Endothelial cell of umbilical vein (primary cell): ENCODE measurements at places on chromosomes 4 and X. TPM values are rescaled to one million over a fixed set of nuclear protein-coding genes. Genes with fewer than 3 reads are reported as not detected.
A peak's percentile ranks its signal among the peaks of the same experiment; 100 is the strongest.

GRCh38 chrX:50697691-50698090 lies 116.3 kb downstream of the SHROOM4 start:
- no peaks in the 10 kb centered on the region for H3K27me3 ChIP-seq
- no peaks in the 10 kb centered on the region for H3K36me3 ChIP-seq
- peak overlapping the region; percentile 65 for H3K27ac ChIP-seq
- peak; percentile 75 for DNase-seq
- peaks cover 19% of the 10 kb centered on the region for H3K4me1 ChIP-seq
- H3K4me3 ChIP-seq, result no peak overlapping the region

Gene TMEM271
- not detected in 2 replicates for total RNA-seq

GRCh38 chr4:55729351-55730279 lies 90.0 kb upstream of the EXOC1L start:
- H3K27ac ChIP-seq, result no peak overlapping the region
- no peaks in the 10 kb centered on the region for H3K36me3 ChIP-seq
- DNase-seq, result no peak
- no peak overlapping the region for H3K4me3 ChIP-seq
- H3K27me3 ChIP-seq, result peaks cover 8% of the 10 kb centered on the region
- no peaks in the 10 kb centered on the region for H3K4me1 ChIP-seq

DNA sequence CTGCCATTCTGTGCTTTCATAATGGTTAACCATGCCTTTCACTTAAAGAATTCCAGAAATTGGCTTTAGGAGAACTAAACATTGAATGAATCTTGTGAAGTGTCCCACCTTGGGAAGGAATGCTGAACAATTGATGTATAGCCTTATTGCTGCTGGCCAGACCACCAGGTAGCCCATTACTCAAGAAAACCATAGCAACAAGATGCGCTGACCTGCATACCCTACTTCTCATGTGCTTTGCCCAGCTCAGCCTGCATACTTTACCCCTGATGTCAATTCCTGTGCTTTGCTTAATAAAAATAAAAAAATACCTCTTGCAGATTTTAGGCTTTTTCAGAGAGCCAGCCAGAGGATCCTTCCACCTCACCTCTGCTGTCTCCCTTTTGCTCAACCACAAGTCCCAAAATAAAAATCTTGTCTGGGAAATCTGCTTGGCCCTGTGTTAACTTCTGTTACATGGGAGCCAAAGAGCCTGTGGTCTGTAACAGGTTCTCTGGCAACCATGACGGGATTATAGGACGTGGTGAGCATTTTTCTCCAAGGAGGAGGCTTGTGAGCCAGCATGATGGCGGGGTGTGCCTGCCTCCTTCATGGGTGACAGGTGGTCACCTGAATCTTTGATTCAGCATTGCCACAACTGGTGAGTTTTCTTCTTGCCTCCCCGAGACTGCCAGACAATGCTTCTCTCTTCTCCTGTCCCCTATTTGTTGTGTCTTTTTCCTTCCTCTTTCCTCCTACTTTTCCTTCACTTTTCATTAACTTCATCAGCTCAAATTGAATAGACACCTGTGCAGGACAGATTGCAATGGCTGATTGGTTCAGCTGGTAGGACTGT lies 106.8 kb downstream of the ARSJ start:
- H3K36me3 ChIP-seq, result no peaks in the 10 kb centered on the region
- no peak for DNase-seq
- no peak overlapping the region for H3K4me3 ChIP-seq

DNA sequence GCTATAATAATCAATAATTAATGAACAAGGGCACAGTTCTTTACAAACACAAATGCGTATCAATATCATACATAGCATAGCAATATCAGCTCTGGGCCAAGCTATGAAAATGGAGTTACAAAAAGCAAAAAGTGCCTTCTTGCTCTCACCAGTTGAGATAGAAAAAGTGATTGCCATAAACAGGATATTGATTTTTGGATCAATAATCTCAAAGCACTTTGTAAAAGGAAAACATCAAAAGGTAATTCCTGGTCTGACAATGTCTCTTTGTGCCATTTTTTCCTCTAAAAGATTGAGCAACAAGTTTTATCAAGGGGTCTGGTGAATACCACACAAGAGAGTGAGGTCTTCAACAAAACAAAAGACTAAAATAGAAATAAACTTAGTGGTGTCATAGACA lies 42.4 kb downstream of the ABCB7 start:
- no peaks in the 10 kb centered on the region for H3K4me1 ChIP-seq
- no peaks in the 10 kb centered on the region for H3K27me3 ChIP-seq
- no peak overlapping the region for H3K4me3 ChIP-seq
- H3K27ac ChIP-seq, result no peak overlapping the region
- H3K36me3 ChIP-seq, result no peaks in the 10 kb centered on the region

- H3K27ac ChIP-seq, result no peak overlapping the region
- no peaks in the 10 kb centered on the region for H3K27me3 ChIP-seq
- DNase-seq, result no peak
- H3K4me1 ChIP-seq, result no peaks in the 10 kb centered on the region
- no peak overlapping the region for H3K4me3 ChIP-seq
Observed at GRCh38 chr4:71729856-71730255, 54.0 kb downstream of the GC start.

GRCh38 chr4:150598909-150599308 lies 17.0 kb downstream of the MAB21L2 start:
- no peaks in the 10 kb centered on the region for H3K36me3 ChIP-seq
- DNase-seq, result no peak
- H3K4me3 ChIP-seq, result no peak overlapping the region
- no peak overlapping the region for H3K27ac ChIP-seq
- no peaks in the 10 kb centered on the region for H3K4me1 ChIP-seq

GRCh38 chr4:42638993-42639392 lies 17.9 kb downstream of the ATP8A1 start:
- no peaks in the 10 kb centered on the region for H3K36me3 ChIP-seq
- H3K27ac ChIP-seq, result no peak overlapping the region
- H3K27me3 ChIP-seq, result peaks cover 2% of the 10 kb centered on the region
- DNase-seq, result no peak

Gene DMP1
- total RNA-seq, result not detected in 2 replicates

GRCh38 chrX:12228862-12229261 lies 90.6 kb downstream of the FRMPD4 start:
- H3K4me3 ChIP-seq, result no peak overlapping the region
- H3K4me1 ChIP-seq, result no peaks in the 10 kb centered on the region
- H3K36me3 ChIP-seq, result no peaks in the 10 kb centered on the region
- H3K27ac ChIP-seq, result no peak overlapping the region
- no peak for DNase-seq

Gene DNAAF6
- not detected in 2 replicates for total RNA-seq

DNA sequence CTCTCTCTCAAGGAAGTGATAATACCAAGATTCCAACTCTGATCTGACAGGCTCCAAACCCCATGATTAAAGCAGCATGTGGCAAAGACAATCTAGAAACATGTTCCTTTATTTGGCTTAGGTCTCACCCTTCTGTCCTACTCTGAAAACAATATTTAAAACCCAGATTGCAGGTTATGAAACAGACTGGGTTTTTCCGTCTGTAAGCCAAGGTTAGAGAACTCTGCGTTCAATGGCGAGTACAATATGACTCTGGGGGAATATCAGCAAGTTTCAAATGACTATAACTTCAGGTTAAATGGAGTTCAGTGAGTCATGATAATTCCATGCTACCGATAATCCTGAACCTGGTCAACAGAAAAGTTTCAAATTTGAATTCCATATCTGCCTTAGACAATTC lies 50.8 kb downstream of the ANAPC10 start:
- no peak overlapping the region for H3K27ac ChIP-seq
- H3K4me1 ChIP-seq, result no peaks in the 10 kb centered on the region
- no peak overlapping the region for H3K4me3 ChIP-seq

DNA sequence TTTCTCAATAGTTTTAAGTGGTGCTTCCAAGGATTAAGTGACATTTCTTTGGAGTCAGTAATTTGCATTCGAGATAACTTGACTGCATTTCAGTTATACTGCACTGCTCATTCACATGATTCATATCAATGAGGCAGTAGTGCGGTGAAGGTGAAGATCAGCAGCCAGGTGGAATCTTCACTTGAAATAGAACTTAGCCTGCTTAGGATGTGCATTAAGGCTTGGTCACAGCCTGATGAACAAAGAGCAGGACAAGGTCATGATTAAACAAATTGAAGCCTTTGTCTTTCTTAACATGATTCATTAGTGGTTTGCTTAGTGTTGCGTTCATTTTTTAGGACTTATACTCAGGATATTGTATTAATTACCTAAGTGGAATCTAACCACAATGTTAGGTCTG lies 212.1 kb upstream of the GALNTL6 start:
- no peak for DNase-seq
- no peaks in the 10 kb centered on the region for H3K36me3 ChIP-seq
- no peak overlapping the region for H3K27ac ChIP-seq
- H3K4me3 ChIP-seq, result no peak overlapping the region

DNA sequence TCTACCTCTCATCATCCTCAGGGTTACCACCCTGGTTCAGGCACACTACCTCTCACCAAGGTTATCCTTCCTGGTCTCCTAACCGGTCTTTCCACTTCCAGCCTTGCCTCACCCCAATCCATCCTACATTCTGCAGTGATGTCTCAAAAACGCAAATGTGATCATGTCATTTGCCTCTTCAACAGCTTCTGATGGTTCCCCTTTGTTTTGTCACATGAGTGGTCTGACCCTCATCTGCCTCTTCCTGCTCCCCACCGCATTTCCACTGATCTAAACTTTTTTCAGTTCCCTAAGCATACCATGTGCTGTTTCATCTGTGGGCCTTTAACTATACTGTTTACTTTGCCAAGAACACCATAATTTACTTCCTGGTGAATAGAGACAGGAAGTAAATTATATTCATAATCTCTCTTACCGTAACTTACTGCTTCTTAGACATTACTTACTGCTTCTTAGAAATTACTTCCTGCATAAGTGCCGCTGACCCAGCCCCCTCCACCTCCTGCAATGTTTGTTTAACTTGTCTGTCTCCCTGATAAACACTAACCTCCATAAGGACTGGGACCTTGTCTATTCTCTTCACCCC lies 27.1 kb upstream of the NSUN7 start:
- no peaks in the 10 kb centered on the region for H3K36me3 ChIP-seq
- H3K27ac ChIP-seq, result no peak overlapping the region
- no peak overlapping the region for H3K4me3 ChIP-seq
- peaks cover 8% of the 10 kb centered on the region for H3K4me1 ChIP-seq

Gene GLRB
- 5.7 and 6.2 TPM in 2 replicates for total RNA-seq

DNA sequence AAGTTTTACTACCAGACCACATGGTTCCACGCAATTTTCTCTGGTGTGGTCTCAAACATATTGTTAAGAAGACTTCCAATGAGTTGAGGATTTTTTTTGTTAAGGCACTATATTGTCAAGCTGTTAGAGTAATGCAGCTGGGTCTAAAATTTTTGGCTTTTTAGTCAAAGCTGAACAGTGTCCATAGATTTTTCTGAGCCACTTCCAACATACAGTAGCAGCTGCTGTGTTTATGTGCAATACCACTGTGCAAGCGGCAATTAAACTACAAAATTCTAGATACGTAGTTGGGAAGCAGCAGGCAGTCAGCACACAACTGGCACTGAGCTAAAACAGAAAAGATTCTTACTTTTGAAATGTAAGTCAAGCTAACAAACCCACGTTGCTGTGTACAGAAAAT lies 1551.1 kb upstream of the AGA start:
- no peak overlapping the region for H3K4me3 ChIP-seq
- no peaks in the 10 kb centered on the region for H3K4me1 ChIP-seq
- no peak overlapping the region for H3K27ac ChIP-seq
- no peaks in the 10 kb centered on the region for H3K27me3 ChIP-seq
- DNase-seq, result no peak

Gene TXK
- 0.58 and 0.97 TPM in 2 replicates for total RNA-seq

Gene SORCS2
- 0.14 TPM in 1 of 2 replicates, not detected in the other for total RNA-seq

Gene STEEP1
- 21.0 and 23.1 TPM in 2 replicates for total RNA-seq

DNA sequence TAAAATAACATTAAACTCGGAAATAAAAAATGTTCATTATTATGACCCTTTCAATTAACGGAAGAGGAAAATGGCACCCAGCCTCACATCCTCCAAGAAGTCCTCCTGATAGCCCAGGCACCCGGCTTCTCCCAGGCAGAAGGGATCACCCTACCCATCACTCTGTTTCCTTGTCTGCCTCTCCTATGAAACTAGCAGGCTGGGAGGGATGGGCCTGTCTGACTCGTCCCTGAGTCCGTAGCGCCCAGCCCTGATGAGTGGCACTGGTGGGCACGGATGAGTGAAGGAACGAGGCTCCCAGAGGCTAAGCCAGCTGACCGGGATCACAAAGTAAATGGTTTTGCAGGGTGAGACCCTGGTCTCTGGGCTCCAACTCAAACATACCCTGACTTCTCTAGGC lies 28.6 kb upstream of the KIAA0232 start:
- H3K4me3 ChIP-seq, result no peak overlapping the region
- peaks cover 6% of the 10 kb centered on the region for H3K4me1 ChIP-seq
- H3K27ac ChIP-seq, result no peak overlapping the region
- H3K36me3 ChIP-seq, result no peaks in the 10 kb centered on the region
- no peak for DNase-seq

- H3K4me3 ChIP-seq, result no peak overlapping the region
- no peaks in the 10 kb centered on the region for H3K4me1 ChIP-seq
- no peak for DNase-seq
- H3K36me3 ChIP-seq, result no peaks in the 10 kb centered on the region
- no peak overlapping the region for H3K27ac ChIP-seq
Observed at GRCh38 chr4:176874721-176875445, 82.2 kb upstream of the VEGFC start.

DNA sequence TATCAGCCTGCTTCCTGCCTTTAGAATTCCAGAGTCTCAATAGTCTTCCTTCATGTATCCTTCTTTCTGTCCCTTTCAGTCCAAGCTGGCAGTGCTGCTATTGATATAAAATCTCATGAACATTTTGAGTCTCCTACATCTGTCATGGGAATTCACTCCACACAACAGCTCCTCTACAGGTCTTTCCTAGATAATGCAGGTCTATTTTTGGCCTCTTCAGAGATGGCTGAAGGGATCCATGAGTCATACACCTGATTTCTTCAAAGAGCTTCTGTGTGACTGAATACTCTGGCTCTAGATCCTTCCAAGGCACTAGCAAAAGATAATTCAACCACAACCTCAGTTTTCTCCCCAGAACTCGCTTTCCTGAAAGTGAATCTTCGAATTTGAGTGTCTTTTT lies 115.4 kb downstream of the STPG2 start:
- no peak overlapping the region for H3K27ac ChIP-seq
- no peaks in the 10 kb centered on the region for H3K27me3 ChIP-seq
- no peak overlapping the region for H3K4me3 ChIP-seq
- H3K4me1 ChIP-seq, result no peaks in the 10 kb centered on the region
- no peaks in the 10 kb centered on the region for H3K36me3 ChIP-seq

- no peaks in the 10 kb centered on the region for H3K27me3 ChIP-seq
- H3K4me3 ChIP-seq, result peak overlapping the region; percentile 82
- H3K4me1 ChIP-seq, result peaks cover 18% of the 10 kb centered on the region
- DNase-seq, result peak; percentile 61
Observed at GRCh38 chr4:68349279-68349648, 626 bp downstream of the YTHDC1 start.

- peak; percentile 20 for DNase-seq
- H3K27me3 ChIP-seq, result no peaks in the 10 kb centered on the region
- peaks cover 18% of the 10 kb centered on the region for H3K4me1 ChIP-seq
- H3K36me3 ChIP-seq, result no peaks in the 10 kb centered on the region
- peak overlapping the region; percentile 66 for H3K27ac ChIP-seq
- no peak overlapping the region for H3K4me3 ChIP-seq
Observed at GRCh38 chr4:126777649-126778048, 855.1 kb upstream of the INTU start.

Gene FATE1
- total RNA-seq, result not detected in 2 replicates
